ENCODE measurements at places on chromosomes 13 and 19.

- peaks cover 12% of the 10 kb centered on the region for H3K4me1 ChIP-seq
- H3K36me3 ChIP-seq = no peaks in the 10 kb centered on the region
- no peak overlapping the region for H3K27ac ChIP-seq
- no peaks in the 10 kb centered on the region for H3K27me3 ChIP-seq
- no peak overlapping the region for H3K4me3 ChIP-seq
Measured at GRCh38 chr19:12985049-12985776, 10.1 kb upstream of the NFIX start.

DNA sequence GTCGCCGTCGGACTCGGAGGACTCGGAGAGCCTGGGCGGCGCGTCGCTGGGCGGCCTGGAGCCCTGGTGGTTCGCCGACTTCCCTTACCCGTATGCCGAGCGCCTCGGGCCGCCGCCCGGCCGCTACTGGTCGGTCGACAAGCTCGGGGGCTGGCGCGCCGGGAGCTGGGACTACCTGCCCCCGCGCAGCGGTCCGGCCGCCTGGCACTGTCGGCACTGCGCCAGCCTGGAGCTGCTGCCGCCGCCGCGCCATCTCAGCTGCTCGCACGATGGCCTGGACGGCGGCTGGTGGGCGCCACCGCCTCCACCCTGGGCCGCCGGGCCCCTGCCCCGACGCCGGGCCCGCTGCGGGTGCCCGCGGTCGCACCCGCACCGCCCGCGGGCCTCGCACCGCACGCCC is 2.5 kb upstream of the GRWD1 start:
- H3K4me3 ChIP-seq = no peak overlapping the region
- no peak for DNase-seq
- H3K4me1 ChIP-seq = peaks cover 9% of the 10 kb centered on the region
- H3K27me3 ChIP-seq = no peaks in the 10 kb centered on the region
- no peak overlapping the region for H3K27ac ChIP-seq
- H3K36me3 ChIP-seq = no peaks in the 10 kb centered on the region

GRCh38 chr19:7187605-7188339 is 106.4 kb downstream of the INSR start:
- no peak for DNase-seq
- H3K36me3 ChIP-seq = no peaks in the 10 kb centered on the region
- H3K4me1 ChIP-seq = no peaks in the 10 kb centered on the region
- H3K27me3 ChIP-seq = no peaks in the 10 kb centered on the region
- H3K27ac ChIP-seq = no peak overlapping the region
- no peak overlapping the region for H3K4me3 ChIP-seq

- DNase-seq = no peak
- peaks cover 28% of the 10 kb centered on the region for H3K4me1 ChIP-seq
- H3K4me3 ChIP-seq = peak overlapping the region; percentile 39
- H3K27me3 ChIP-seq = no peaks in the 10 kb centered on the region
- peak overlapping the region; percentile 86 for H3K27ac ChIP-seq
Measured at GRCh38 chr19:39390451-39390750, 505 bp downstream of the PAF1 start.

DNA sequence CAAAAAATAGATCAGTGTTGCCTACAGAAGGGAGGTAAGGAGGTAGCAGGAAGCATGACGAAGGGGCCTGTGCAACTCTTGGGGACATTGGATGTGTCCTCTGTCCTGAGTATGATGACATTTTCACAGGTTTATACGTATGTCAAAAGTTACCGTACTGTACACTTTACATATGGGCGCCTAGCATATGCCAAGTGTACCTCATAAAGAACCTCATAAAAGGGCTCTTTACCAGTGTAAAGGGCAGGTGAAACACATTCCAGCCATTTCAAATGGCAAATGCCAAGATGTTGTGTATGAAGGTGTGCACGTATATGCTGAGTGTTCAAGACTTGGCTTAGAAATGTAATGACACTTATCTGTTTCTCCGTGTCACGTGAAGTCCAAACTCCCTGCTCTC is 573.4 kb downstream of the EFNB2 start:
- H3K36me3 ChIP-seq = no peaks in the 10 kb centered on the region
- H3K27ac ChIP-seq = no peak overlapping the region
- DNase-seq = no peak

GRCh38 chr13:91307887-91308286 is 39.6 kb upstream of the MIR17HG start:
- no peak for DNase-seq
- no peaks in the 10 kb centered on the region for H3K4me1 ChIP-seq
- H3K27ac ChIP-seq = no peak overlapping the region
- H3K27me3 ChIP-seq = no peaks in the 10 kb centered on the region
- no peaks in the 10 kb centered on the region for H3K36me3 ChIP-seq

GRCh38 chr13:76808927-76809326 is 77.3 kb downstream of the KCTD12 start:
- H3K27me3 ChIP-seq = no peaks in the 10 kb centered on the region
- no peak overlapping the region for H3K4me3 ChIP-seq
- H3K27ac ChIP-seq = no peak overlapping the region
- no peaks in the 10 kb centered on the region for H3K36me3 ChIP-seq
- no peak for DNase-seq
- no peaks in the 10 kb centered on the region for H3K4me1 ChIP-seq

GRCh38 chr13:48125794-48126228 is 30.9 kb upstream of the MED4 start:
- H3K27me3 ChIP-seq = no peaks in the 10 kb centered on the region
- H3K27ac ChIP-seq = no peak overlapping the region
- DNase-seq = no peak
- no peaks in the 10 kb centered on the region for H3K36me3 ChIP-seq
- H3K4me3 ChIP-seq = no peak overlapping the region
- H3K4me1 ChIP-seq = no peaks in the 10 kb centered on the region

- no peak for DNase-seq
- H3K4me3 ChIP-seq = no peak overlapping the region
Measured at GRCh38 chr19:29017788-29018187, 195.2 kb downstream of the UQCRFS1 start.

- H3K4me1 ChIP-seq = no peaks in the 10 kb centered on the region
- no peak for DNase-seq
- no peak overlapping the region for H3K27ac ChIP-seq
- no peak overlapping the region for H3K4me3 ChIP-seq
Measured at GRCh38 chr19:54335164-54335563, 3.8 kb downstream of the LILRA4 start.

DNA sequence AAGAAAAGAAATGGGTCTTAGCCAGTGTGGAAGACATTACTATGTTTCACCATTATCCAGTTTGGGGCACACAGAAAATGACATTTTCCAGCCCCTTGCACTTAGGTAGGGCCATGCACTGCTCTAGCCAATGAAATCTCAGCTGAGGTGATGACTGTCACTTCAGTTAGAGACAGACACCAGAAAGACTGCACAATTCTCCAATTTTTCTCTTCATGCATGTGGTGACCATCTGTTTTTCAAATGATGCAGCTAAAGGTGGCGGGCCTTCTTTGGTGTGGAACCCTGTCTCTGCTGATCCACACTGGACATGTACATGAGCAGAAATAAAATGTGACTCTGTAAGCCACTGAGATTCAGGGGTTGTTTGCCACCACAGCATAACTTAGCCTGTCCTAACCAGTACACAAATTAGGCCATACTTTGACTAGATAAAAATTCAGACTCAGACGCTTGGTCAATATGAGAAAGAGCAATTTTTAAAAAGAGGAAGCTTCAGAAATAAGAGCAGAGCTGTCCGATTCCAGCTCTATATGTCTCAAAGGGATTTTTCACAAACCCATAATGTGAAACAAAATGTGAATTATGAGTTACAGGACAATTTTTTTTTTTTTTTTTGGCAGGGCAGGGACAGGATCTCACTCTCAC is 6.7 kb downstream of the ZNF565 start:
- no peaks in the 10 kb centered on the region for H3K27me3 ChIP-seq
- no peak overlapping the region for H3K4me3 ChIP-seq
- H3K36me3 ChIP-seq = no peaks in the 10 kb centered on the region
- no peaks in the 10 kb centered on the region for H3K4me1 ChIP-seq
- no peak for DNase-seq
- no peak overlapping the region for H3K27ac ChIP-seq

DNA sequence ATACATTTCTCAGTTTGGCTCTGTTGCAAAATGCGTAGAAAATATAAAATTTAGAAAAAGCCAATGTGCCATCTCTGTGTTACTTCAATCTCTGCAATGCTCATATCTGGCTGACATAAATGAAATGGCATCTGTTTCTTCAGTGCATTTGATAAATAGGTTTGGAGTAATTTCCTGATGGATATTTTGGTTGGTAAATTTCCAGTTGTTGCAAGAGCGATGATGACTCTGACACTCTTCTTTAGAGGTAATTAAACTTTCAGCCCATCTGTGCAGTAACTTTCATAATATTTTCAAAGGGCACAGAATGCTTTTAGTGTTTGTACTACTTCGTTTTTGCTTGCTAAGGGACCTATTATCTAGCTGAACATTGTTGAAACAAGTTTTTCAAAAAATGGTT is 1286.4 kb downstream of the PCDH9 start:
- H3K4me3 ChIP-seq = no peak overlapping the region
- no peaks in the 10 kb centered on the region for H3K27me3 ChIP-seq
- no peak for DNase-seq
- no peak overlapping the region for H3K27ac ChIP-seq

DNA sequence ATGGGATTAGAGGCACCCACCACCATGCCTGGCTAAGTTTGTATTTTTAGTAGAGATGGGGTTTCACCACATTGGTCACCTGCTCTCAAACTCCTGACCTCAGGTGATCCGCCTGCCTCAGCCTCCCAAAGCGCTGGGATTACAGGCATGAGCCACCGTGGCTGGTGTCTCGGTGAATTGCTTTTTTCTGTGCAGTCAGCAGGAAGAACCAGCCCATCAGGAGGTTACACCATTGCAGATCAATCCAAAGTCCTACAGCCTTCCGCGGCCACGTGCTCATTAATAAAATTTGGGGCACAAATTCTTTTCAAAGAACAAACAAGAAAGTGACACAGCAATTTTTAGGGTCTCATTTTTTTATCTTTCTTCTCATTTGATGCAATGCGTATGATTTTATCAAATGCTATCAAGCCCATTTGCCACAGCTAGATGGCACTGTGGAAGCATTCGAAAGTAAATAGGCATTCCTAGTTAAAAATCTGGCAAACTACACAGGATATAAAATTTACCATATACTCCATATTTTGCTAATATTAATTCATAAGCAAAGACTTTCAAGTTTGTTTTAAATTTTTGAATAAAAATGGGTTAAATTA is 54.4 kb upstream of the ZNF835 start:
- DNase-seq = no peak
- H3K36me3 ChIP-seq = no peaks in the 10 kb centered on the region
- H3K4me1 ChIP-seq = no peaks in the 10 kb centered on the region

GRCh38 chr13:75666646-75667351 is 30.7 kb downstream of the LMO7 start:
- H3K4me3 ChIP-seq = no peak overlapping the region
- H3K4me1 ChIP-seq = no peaks in the 10 kb centered on the region

DNA sequence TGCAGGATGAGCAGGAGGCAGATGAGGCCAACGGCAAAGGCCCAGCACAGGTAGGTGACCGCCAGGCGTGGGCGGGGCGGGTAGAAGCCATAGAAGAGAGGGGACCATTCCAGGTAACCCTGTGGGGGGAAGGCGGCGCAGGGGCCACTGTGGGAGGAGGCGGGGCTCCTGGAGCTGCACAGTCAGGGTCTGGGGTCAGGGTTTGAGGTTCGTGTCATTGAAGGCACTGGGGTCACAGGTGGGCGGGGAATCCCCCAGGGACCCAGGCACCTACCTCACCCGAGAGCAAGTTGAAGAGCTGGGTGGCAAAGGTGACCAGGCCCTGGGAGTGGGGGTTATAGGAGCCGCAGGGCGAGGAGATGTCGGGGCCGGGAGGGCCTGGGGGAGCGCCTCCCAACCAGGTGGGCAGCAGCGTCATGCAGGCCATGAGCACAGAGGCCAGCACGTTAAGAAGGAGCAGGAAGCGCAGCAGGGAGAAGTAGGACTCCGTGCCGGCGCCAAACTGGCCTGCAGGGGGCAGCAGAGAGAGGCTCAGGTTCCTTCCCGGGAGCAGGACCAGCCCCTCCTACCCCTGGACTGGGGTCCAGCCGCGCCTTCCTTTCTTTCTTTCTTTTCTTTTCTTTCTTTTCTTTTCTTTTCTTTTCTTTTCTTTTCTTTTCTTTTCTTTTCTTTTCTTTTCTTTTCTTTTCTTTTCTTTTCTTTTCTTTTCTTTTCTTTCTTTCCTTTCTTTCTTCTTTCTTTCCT is 4.6 kb downstream of the TMC4 start:
- no peak overlapping the region for H3K4me3 ChIP-seq
- H3K27me3 ChIP-seq = no peaks in the 10 kb centered on the region
- H3K27ac ChIP-seq = no peak overlapping the region

DNA sequence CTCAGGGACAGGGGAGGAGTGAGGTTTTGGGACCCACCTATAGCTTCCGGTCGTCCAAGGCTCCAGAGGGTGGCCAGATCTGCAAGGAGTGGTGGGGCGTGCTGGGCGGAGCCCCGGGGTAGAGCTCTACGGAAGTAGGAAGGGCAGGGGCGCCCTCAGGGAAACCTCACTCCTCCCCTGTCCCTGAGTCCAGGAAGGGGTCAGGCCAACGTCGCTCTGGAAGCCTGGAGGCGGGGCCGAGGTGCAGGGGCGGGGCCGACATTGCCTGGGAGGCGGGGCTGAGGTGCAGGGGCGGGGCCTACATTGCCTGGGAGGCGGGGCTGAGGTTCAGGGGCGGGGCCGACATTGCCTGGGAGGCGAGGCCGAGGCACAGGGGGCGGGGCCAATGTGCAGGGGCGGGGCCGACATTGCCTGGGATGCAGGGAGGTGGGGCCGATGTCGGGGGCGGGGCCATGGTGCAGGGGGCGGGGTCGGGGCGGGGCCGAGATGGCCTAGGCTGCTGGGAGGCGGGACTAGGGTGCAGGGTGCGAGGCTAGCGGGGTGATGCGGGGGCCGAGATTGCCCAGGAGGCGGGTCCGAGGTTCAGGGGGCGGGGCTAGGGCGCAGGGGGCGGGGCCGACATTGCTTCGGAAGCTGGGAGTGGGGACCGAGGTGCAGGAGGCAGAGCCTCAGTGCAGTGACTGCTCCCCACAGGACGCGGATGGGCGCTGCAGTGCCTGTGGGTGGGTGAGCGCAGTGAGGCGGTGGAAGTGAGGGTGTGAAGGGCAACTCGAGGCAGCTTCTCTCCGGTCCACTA is 4.9 kb upstream of the PALM start:
- H3K4me3 ChIP-seq = no peak overlapping the region
- no peaks in the 10 kb centered on the region for H3K36me3 ChIP-seq
- no peaks in the 10 kb centered on the region for H3K4me1 ChIP-seq
- DNase-seq = no peak

DNA sequence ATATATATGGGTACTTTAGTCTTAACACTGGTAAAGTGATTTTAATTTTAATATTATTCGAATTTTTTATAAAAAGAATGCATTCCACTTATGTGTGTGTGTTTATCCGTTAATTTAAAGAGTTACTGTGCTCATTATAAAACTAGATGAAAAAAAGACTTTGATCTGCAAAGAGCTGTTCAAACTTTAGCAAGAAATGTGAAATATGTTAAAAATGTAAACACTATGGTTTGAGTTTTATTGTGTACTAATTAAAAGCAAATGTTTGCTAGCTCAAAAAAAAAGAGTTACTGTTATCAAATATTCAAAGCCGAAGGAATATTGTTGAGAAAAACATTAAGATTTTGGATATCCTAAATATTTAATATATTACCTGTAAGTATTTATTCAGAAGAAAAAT is 34.5 kb downstream of the UFM1 start:
- DNase-seq = no peak
- no peaks in the 10 kb centered on the region for H3K36me3 ChIP-seq
- H3K4me1 ChIP-seq = no peaks in the 10 kb centered on the region
- H3K27ac ChIP-seq = no peak overlapping the region

- peaks cover 35% of the 10 kb centered on the region for H3K36me3 ChIP-seq
- H3K27ac ChIP-seq = peak overlapping the region; percentile 91
- H3K27me3 ChIP-seq = no peaks in the 10 kb centered on the region
- DNase-seq = no peak
- H3K4me3 ChIP-seq = peak overlapping the region; percentile 95
Measured at GRCh38 chr19:58305932-58306323, 751 bp downstream of the ERVK3-1 start.
